ENCODE measurements at places on chromosomes 7 and 10.

DNA sequence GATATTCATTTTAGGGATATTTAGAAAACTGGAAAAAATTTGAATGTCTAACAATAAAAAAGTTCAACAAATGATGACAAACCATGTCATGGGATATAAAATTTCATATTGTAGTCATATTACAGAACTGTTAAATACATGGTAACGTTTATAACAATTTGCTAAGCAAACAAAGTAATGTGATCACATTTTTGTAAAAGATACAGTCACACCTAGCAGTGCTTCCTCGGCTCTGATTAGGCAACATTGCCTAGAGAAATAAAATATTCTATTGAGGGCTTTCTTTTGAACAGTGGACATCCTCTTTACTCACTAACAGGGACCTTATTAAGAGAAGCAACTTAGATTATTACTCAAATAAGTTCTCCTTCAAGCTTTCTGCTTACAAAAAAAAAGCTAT is 605.5 kb downstream of the GATA3 start:
- DNase-seq = no peak

DNA sequence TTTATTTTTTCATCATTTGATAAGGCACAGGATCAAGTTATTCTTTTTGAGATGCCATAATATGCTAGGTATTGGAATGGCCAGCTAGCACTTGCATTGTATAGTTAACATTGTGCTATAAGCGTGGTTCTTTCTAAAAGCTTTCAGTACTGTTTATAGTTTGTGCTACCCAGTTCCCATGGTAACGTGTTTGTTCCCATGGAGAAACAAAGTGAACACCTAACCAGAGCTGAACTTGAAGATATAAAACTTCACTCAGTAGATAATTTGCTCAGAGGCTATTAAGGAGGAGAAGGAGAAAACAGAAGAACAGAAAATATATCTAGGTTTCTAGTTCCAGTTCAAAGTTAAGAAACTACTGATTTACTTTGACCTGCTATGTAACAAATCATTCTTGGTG is 23.6 kb upstream of the ITGB8 start:
- DNase-seq = no peak

DNA sequence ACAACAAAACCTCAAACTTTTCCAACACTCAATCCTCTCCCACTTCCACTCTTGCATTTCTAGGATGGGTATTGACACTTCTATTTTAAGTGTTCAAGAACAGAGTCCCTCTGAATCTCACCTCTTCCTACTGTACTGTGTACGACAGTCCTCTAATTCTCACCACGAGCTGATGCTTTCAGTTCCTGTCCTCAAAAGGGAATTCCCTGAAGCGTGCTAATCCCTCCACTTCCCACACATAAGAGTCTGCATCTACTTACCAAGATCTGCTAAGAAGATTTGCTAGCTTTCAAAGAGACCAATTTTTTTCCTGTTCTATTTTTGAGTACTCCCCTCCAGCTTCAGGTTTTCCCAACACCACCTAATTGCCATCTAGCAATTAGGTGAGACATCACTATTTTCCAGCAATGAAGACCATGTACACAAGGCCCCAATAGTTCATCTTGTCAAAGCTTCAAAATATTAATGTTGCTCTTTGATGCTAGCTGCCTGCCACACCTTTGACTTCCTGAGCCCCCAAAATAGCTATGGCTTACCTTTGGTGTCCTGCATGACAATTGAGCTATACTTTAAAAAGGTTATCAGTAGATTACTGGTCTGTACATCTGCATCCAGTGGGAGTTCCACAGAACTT is 54.4 kb downstream of the ARMH3 start:
- no peak for DNase-seq

GRCh38 chr10:69979174-69979573 is 73.5 kb upstream of the MACROH2A2 start:
- no peak for DNase-seq

- DNase-seq = no peak
These were observed 54.9 kb downstream of the FAM241B start for GRCh38 chr10:69684981-69685353.

- no peak for DNase-seq
These were observed 39.5 kb downstream of the NT5C2 start for GRCh38 chr10:103153302-103154197.

- no peak for DNase-seq
These were observed 342.7 kb upstream of the ETV1 start for GRCh38 chr7:14332155-14332554.

DNA sequence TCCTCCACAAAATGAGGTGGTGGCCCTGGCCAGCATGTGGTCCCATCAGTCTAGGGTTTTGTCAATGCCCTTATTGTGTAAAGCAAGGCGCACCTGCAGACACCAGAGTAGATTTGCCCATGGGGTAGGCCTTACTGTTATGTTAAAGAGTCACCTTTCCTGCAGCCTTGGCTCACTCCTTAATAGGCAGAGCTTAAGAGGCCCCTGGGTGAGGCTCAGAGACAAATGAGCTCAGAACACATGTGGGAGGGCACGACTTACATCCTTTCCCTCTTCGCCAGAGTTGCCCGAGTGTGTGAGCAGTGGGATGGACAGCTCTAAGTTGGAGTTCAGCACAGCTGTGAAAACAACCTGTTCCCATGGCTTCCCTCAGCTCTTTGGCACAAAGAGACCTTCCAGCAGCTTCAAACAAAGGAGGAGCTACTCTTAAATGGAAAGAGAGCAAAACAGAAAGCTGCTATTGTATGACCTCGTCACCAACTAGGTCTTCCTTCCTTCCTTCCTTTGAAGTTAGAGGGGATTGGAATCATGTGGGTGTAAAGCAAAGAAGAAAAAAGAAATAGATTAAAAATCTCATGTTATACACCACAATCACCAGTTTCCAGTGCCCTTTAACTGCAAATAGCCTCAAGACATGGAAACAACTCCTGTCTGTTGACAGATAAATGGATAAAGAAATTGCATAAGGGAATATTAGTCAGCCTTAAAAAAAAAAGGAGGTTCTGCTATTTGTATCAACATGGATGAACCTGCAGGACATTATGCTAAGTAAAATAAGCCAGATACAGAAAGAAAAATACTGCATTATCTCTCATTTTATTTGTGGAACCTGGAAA is 11.9 kb upstream of the XPNPEP1 start:
- DNase-seq = no peak

GRCh38 chr10:123331438-123331837 is 177.2 kb downstream of the BUB3 start:
- no peak for DNase-seq

GRCh38 chr10:104099269-104099668 is 13.6 kb upstream of the COL17A1 start:
- DNase-seq = no peak

DNA sequence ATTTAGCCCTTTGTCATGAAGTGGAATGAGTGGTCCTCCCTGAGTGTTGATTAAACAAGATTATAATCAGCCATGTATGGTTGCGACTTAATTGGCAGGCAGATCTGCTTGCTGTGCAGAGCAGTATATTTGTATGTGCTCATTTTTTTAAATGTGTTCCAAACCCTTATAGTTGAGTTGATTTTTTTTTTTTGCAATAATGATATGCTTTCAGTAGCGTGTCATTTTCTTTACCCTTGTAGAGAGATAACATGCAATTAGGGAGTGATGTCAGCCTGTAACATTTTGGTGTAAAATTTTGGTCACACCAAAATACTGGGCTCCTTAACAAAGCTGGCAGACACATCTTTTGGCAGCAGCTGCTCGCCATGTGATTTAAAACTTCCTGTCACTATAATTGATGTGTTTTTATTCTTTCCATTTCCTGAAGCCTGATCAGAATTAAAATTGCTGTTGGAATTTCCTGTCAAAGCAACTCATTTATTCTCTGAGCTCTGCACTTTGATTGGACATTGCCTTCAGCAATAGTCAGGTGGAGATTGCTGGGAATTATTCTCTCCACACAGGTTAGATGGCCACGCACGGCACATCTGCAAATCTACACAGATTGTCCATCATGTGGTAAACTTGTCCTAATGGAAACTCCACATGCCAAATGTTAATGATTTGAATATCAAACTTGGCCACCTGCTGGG is 125.3 kb downstream of the DYNC1I1 start:
- DNase-seq = no peak

- DNase-seq = no peak
These were observed 2.7 kb downstream of the RHBDD2 start for GRCh38 chr7:75881436-75882095.

- DNase-seq = no peak
These were observed 77.0 kb downstream of the ZNF277 start for GRCh38 chr7:112283382-112283910.

GRCh38 chr7:29988424-29989256 is 961 bp downstream of the SCRN1 start:
- DNase-seq = no peak

GRCh38 chr7:68166525-68166924 is 1169.9 kb downstream of the TYW1 start:
- no peak for DNase-seq

- DNase-seq = no peak
These were observed 137.9 kb downstream of the DNAJB6 start for GRCh38 chr7:157474685-157475084.

GRCh38 chr7:79455173-79455790 is 1.8 kb upstream of the MAGI2 start:
- DNase-seq = no peak

DNA sequence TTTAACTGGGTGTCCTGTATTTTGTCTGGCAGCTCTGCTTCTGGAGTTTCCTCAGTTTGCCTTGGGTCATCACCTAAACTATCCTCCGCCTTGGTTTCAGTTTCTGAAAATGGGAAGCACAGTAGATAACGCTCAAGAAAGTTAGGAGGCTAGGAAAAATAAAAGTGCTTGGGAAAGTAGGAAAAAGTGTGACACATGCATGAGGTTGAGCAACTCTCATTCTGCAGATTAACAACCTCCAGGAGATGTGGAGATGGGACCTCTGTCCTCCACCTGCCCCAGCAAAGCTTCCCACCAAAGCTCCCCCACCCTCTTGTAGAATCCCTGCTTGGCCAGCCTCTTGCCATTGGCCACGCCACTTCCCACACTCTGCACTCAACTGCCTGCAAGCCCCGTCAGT is 13.1 kb upstream of the ZCCHC24 start:
- DNase-seq = no peak

DNA sequence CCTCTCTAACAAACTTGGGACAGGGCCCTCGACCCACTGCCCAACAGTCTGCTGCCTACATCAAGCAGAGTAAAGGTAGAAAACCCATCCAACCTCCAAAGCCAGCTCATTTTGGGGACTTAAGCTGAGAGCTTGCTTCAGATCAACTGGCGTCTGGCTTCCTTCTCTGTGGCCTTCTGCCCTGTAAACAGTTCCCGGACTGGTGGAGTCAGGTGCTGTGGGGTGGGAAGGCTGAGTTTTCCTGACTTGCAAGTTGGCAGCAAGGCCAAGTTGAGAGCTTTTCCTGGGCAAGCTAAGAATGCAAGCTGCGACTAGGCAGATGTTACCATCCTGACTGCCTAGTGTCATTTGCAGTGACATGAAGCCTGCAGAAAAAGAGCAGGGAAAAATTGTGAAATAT is 3.7 kb downstream of the GALNT17 start:
- DNase-seq = no peak

DNA sequence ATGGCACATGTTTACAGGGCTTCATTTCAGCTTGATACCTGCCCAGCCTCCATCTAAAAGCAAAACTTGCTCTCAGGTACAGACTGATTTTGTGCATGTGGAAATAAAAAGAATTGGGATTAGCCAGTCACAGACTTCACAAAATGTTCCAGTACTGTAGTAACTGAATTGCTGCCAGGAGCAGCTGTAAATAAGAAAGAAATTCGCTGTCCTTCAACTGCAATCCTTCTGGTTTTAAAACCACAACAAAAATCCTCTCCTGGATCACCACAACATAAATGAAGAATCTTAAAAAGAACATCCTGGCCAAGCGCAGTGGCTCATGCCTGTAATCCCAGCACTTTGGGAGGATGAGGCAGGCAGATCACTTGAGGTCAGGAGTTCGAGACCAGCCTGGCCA is 3.9 kb upstream of the MIOS start:
- DNase-seq = no peak

- DNase-seq = no peak
These were observed 27.0 kb upstream of the UBN2 start for GRCh38 chr7:139203992-139204391.

DNA sequence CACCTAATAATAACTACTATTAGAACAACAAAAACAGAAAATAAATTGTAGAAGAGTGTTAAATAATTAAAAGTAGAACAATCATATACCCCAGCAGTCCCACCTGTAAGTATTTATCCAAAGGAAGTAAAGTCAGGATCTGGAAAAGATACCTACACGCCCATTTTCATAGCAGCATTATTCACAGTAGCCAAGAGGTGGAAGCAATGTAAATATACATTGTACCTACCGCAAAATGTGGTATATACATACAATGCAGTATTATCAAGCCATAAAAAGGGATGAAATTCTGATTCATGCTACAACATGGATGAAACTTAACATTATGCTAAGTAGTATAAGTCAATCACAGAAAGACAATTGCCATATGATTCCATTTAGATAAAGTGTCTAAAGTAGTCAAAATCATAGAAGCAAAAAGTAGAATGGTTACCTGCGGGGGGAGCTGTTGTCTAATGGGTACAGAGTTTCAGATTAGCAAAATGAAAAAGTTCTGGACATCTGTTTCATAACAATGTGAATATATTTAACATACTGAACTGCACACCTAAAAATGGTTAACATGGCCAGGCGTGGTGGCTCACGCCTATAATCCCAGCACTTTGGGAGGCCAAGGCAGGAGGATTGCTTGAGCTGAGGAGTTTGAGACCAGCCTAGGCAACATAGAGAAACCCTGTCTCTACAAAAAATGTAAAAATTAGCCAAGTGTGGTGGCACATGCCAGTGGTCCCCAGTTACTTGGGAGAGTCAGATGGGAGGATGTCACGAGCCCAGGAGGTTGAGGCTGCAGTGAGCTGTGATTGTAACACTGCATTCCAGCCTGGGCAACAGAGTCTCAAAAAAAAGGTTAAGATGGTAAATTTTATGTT is 6.0 kb upstream of the TMED4 start:
- DNase-seq = no peak

- no peak for DNase-seq
These were observed 687.3 kb upstream of the CELF2 start for GRCh38 chr10:10330418-10330817.

DNA sequence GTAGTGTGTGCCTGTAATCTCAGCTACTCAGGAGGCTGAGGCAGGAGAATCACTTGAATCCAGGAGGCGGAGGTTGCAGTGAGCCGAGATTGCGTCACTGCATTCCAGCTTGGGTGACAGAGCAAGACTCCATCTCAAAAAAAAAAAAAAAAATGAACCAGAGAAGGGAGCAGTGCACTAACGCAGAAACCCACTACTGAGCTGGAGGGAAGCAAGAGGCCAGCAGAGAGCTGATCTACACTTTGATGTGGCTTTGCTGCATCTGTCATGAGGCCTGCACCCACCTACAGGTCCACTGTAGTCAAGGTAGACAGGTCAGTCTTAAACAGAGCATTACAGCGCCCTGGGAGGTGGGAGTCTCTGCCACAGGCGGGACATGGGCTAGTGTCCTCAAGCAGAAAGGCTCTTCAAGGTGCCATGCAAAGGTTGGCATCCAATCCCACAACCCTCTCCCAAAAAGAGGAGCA is 30.0 kb downstream of the MAT1A start:
- no peak for DNase-seq

GRCh38 chr7:128115821-128116723 is 84.8 kb upstream of the LRRC4 start:
- no peak for DNase-seq

GRCh38 chr10:48901319-48901718 is 38.3 kb downstream of the LRRC18 start:
- no peak for DNase-seq

- no peak for DNase-seq
These were observed 53.6 kb upstream of the NRF1 start for GRCh38 chr7:129557686-129558481.

GRCh38 chr7:131106681-131107336 is 220.9 kb upstream of the MKLN1 start:
- DNase-seq = peak; percentile 23

Data from stimulated activated CD4-positive, alpha-beta T cell treated with anti-CD3 and anti-CD28 coated beads, Interleukin-12 subunit alpha, Interleukin-12 subunit beta, amount 100 ng/mL, for 48 hours (primary cell).